Activated naive CD8-positive, alpha-beta T cell treated with anti-CD3 and anti-CD28 coated beads, Interleukin-2, amount 50 U/mL, for 24 hours (primary cell): ENCODE measurements at places on chromosomes 3 and 15.

- H3K27me3 ChIP-seq, result no peaks in the 10 kb centered on the region
- H3K4me3 ChIP-seq, result no peak overlapping the region
- no peak for DNase-seq
Observed at GRCh38 chr3:184345317-184346144, 8.1 kb downstream of the FAM131A start.

GRCh38 chr3:131067983-131068382 lies 41.3 kb downstream of the NEK11 start:
- H3K36me3 ChIP-seq, result no peaks in the 10 kb centered on the region
- no peak overlapping the region for H3K27ac ChIP-seq
- peaks cover 2% of the 10 kb centered on the region for H3K4me1 ChIP-seq

- no peak overlapping the region for H3K27ac ChIP-seq
- H3K36me3 ChIP-seq, result no peaks in the 10 kb centered on the region
- no peak for DNase-seq
- H3K27me3 ChIP-seq, result no peaks in the 10 kb centered on the region
- H3K4me3 ChIP-seq, result no peak overlapping the region
Observed at GRCh38 chr3:134857776-134858362, 62.8 kb downstream of the EPHB1 start.

GRCh38 chr3:122294359-122294758 lies 30.7 kb upstream of the CSTA start:
- H3K27ac ChIP-seq, result no peak overlapping the region
- H3K4me1 ChIP-seq, result peaks cover 20% of the 10 kb centered on the region
- H3K36me3 ChIP-seq, result no peaks in the 10 kb centered on the region
- H3K27me3 ChIP-seq, result no peaks in the 10 kb centered on the region
- H3K4me3 ChIP-seq, result no peak overlapping the region

DNA sequence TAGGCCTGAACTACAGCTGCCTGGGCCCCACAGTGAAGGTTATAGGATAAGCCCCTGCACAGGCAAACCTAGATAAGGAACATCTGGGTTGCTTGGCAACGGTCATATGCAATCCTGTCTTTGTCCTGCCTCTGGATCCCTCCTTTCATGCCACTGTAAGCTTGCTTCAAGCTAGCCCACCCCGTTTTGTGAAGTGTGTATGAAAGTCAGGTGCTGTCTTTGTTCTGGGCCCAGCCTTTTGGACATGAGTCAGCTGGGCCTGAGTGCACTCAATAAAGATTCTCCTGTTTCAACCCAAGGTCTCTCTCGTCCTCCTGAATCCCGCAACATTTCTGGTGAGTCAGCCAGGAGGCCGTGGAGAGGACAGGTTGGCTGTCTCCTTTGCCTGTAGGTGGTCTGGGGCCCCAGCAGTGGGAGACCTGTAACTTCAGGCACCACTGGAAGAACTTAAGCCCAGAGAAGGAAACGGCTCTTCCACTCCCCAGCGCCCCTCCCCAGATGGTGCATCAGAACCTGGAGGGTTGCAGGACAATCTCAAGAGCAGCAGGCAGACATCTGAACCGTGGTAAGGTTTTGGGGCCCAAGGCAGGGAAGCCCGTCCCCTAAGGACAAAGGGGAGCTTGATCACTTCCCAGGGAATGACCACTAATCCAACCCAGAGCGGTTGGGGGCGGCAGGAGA lies 8.3 kb upstream of the SLC9C1 start:
- no peak overlapping the region for H3K4me3 ChIP-seq
- no peaks in the 10 kb centered on the region for H3K27me3 ChIP-seq
- no peak for DNase-seq
- peaks cover 19% of the 10 kb centered on the region for H3K4me1 ChIP-seq
- H3K36me3 ChIP-seq, result no peaks in the 10 kb centered on the region
- H3K27ac ChIP-seq, result no peak overlapping the region
